ENCODE measurements at places on chromosomes 4 and X.

- no peak for DNase-seq
Measured at GRCh38 chrX:67749536-67749935, 205.7 kb downstream of the AR start.

GRCh38 chrX:15418041-15418706, 34.0 kb upstream of the VEGFD start:
- no peak for DNase-seq

GRCh38 chr4:133124746-133125145, 24.3 kb upstream of the PCDH10 start:
- no peak for DNase-seq

DNA sequence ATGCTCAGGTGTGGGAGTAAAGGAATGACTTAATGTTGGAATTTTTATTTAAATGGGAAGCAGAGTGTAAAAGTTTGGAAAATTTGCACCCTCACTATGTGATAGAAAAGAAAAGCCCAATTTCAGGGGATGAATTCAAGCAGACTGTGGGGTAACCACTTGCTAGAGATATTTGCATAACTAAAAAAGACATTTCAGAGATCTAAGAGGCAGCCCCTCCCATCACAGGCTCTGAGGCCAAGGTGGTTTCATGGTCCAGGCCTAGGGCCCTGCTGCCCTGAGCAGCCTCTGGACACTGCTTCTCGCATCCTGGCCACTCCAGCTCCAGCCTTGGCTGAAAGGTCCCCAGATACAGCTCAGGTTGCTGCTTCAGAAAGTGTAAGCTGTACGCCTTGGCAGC, 5.9 kb upstream of the XPNPEP2 start:
- no peak for DNase-seq

GRCh38 chr4:140635606-140636005, 66.8 kb upstream of the UCP1 start:
- no peak for DNase-seq

- DNase-seq, result no peak
Measured at GRCh38 chrX:114619874-114620273, 36.0 kb downstream of the HTR2C start.
